ENCODE measurements at places on chromosomes 3 and 15.

DNA sequence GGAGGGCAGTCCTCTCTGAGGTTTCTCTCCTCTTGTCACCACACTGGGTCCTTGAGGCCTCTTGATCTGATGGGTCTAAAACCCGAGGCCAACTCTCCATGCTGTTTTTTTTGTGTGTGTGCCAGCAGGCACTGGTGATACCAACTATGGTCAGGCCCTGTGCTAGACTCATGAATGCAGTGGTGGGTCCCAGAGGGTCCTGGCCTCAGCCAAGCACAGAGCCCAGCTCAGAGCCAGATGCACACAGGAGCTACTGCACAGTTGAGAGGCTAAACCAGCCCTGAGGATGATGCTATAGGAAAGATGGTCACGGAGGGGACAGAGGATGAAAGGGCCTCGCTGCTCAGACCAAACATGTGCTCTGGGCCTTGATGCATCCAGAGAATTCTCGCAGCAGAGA lies 33.5 kb downstream of the RAB6B start:
- DNase-seq, result no peak

- peak; percentile 88 for DNase-seq
These were observed at the start of gene SNUPN for GRCh38 chr15:75625542-75626347. Gene SNUPN (minus strand): TSS chr15:75625725. CDS start chr15:75621051, 4,674 bp downstream.

- no peak for DNase-seq
These were observed 525.1 kb downstream of the PDCD6IP start for GRCh38 chr3:34323517-34323916.

DNA sequence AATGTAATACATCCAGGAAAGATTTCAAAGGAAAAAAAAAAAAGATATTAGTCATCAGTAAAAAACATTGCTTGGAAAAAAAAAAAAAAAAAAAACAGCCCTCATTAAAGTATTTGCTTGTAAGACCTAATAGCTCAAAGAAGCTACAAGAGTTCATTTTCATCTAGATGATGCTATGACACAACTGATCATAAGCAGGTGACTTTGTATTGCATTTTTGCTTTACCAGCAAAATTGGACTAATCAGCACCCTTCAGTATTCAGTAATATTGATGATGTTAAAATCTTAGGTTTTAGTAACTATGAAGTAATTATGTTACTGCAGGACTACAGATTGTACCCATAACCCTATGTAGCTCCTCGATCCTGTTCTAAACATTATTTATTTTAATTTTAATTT lies 214.7 kb upstream of the CADM2 start:
- no peak for DNase-seq

- no peak for DNase-seq
These were observed 136.3 kb downstream of the NUP210 start for GRCh38 chr3:13283877-13284264.

DNA sequence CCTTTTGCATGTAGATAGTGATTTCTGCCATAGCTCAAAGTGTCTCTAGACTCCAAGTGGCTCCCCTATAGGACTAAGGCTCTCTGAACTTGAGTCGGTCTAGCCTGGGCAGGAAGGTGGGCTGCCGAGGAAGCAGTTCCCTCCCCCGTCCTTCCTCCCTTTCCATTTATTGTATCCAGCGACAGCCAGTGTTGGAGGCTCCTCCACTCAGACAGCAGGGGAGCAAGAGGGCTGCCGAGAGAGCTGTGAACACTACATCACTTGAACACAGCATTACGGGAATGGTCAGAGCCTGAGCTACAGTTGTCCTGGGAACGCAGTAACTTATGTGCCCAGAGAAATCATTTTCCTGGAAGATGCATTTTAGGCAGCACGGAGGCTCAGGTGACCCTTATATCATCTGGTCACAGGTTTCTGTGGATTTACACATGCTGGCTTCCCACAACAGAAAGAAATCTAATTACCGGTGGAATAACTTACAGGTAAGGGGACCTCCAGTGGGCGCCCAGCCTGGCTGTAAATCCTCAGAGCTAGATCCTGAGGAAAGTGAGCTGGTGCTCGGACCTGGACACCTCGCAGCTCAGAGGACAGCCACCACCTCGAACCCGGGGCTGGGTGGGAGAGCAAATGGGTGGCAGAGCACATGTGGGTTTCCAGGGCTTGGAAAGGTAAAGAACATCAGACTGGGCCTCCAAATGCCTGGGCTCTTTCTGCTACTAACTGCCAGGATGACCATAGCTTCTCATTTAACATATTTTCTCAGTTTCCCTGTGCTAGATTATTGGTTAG lies 197.1 kb downstream of the UACA start:
- no peak for DNase-seq

DNA sequence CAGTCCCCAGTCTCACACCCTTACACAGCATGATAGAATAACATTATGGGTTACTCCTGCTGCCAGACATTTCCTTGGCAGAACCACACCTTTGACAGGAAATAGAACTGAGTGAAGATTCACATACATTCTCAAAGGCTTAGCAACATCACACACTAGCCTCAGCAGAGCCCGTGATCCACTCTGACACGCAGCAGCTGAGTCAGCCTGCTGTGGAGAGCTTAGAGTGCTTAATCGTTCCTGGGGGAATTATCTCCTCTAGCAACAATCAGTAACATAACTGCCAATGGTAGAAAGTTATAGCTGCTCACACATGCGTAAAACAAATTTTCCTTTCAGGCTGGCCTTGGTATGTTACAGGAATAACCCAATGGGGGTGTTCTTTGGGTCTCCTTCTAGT lies 382.1 kb downstream of the GAP43 start:
- peak; percentile 31 for DNase-seq

DNA sequence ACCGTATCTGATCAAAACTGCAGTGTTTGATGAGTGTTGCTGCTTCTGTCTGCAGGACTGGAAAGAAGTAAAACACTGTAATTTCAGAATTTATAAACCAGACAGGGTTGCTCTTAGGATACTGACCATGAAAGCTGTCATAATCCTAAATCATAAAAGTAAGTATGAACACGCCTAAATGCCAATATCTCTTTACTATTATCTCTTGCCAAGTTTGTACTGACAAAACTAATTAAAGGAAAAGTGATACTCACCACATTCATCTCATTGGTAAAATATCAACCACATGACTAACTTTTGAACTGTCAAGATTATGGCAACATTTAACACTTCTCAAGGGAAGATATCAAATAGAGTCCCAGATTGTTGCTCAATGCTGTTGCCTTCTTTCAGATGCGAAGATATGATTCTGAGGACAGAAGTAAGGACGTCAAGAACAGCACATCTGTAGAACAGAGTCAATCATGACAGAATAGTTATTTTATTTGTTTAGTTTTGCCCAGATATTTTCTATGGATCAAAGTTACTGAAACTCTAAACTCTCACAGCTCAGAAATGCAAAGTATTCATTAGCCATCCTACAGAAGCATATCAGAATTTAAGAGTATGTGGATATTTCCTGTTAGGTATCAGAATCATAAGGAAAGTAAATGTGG lies 61.4 kb upstream of the COL8A1 start:
- no peak for DNase-seq
